Effector CD8-positive, alpha-beta T cell (primary cell): ENCODE measurements at places on chromosomes 6 and 20.

- no peak for DNase-seq
Measured at GRCh38 chr20:55974491-55975202, 30.7 kb downstream of the CBLN4 start.

DNA sequence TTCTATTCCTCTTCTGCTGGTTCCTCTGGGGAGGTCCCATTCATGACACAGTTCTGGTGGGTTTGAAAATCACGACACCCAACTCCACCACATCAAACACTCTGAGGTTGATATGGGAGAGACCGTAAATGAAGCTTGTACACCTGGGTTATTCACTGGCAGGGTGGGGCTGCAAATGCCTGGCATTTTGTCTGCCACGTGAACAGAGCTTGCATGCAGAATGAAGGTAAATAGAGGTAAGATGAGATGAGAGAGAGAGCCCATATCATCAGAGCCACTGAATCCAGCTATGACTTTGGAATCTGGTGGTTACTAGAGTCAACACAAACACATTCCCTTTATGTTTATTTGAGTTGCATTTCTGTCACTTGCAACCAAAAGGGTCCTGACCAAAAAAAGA lies 97.4 kb downstream of the BANF2 start:
- DNase-seq: no peak

DNA sequence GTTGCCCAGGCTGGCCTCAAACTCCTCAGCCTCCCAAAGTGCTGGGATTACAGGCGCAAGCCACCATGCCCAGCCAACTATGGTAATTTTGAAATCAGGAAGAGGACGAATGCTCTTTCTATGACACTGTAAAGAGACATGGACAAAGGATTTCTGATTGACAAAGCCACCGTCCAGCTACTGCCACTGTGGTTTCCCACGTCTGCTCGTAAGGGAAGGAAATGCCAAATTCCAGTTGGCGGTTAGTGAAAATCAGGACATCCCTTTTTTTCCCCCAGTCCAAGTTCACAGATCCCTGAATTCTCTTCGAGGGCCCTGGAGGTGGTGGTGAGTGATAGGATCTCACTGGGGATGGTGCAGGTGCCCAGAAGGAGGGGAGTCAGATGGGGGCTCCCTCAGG lies 31.2 kb downstream of the SNAI1 start:
- no peak for DNase-seq

DNA sequence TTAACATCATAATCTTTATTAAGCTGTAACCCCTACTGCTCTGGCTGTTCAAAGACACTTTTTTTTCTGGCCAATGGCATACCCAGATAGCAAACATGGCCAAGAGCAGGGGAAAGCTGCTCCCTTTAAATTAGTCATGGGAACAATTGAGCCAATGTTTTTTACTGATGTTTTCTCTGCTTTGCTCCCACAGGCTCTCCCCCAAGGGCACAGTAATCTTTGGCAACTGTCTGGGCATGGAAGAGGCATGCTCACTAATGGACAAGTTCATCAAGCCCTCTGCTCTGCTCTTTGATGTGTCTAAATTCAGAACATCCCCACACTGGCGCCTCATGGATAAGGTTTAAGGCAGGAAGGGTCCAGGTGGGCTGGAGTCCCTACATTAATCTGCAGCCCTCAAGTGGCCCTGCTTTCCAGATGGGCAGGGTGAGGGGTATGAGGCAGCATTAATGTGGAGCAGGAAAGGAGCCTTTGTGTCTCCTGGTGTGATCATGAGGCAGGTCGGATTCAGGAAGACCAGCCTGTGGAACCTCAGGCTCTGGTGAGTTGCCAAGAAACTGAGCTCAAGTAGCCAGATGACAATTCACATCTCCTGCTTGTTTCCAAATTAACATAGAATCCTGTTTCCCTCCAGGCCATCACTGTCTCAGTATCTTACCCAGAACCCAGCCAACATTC lies 227.0 kb upstream of the CST7 start:
- no peak for DNase-seq

DNA sequence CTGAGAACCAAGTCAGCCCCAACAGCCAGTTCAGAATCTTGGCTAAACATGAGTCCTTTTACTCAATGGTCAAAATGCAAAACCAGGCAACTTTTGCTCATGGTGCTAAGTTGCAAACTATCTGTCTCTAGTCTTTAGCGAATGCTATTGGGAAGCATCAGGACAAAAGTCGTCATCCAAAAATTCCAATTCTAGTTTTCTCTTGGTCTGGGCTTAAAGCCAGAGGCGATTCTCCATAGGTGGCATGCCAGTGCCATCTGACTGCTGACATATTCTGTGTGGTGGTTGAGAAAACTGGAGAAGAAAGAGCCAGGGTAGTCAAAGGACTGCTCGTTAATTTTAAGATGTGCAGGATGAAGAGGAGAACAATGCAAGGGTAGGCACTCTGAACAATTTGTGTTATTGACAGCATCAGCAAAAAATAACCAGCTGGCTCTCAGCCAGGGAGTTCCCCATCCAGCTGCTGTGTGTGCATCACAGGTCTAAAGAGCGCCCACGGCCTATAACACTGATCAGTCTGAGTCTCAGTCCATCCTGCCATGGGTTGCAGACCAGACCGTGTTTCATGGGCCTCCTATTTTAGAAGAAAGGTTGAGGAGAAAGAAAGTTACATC lies 313.6 kb downstream of the ALDH8A1 start:
- DNase-seq: no peak

DNA sequence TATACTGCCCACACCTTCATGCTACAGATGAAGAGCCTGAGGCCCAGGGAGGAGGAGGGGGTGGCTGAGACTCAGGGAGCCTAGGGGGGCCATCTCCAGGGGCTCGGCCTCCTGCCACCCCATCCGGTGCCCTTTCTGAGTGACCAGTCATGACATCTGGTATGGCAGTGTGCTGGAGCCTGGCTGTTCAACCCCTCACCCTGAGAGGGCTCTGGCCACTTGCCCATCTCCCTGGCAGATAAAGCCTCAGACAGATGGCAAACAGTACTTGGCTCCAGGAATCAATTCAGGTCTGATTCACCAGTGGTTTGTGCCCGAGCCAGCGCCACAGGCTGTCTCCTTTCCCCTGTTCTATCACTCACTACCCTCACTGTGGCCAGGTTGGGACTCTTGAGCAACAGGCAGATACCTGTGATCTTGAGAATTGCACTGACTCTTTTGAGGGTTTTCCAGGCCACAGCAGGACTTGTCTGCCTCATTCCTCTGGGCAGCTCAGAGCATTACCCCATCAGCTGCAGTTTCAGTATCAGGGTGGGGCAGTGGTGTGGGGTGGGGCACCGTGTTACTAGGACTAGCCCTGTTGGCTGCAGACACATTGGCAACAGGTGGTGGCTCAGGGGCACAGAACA lies 22.8 kb downstream of the SRSF3 start:
- no peak for DNase-seq
